ENCODE measurements at places on chromosomes 7 and 10. TPM values are rescaled to one million over a fixed set of nuclear protein-coding genes. Genes with fewer than 3 reads are reported as not detected.

GRCh38 chr7:121994625-121995410 lies 121.9 kb downstream of the PTPRZ1 start:
- peak; percentile 71 for DNase-seq
- H3K4me1 ChIP-seq = peaks cover 12% of the 10 kb centered on the region
- no peaks in the 10 kb centered on the region for H3K27me3 ChIP-seq
- H3K27ac ChIP-seq = peak overlapping the region; percentile 41

GRCh38 chr7:89021741-89022140 lies 226.2 kb upstream of the TEX47 start:
- no peak overlapping the region for H3K27ac ChIP-seq
- DNase-seq = no peak
- peaks cover 3% of the 10 kb centered on the region for H3K36me3 ChIP-seq
- H3K27me3 ChIP-seq = no peaks in the 10 kb centered on the region
- no peak overlapping the region for H3K4me3 ChIP-seq

- peaks cover 4% of the 10 kb centered on the region for H3K4me1 ChIP-seq
- H3K4me3 ChIP-seq = peak overlapping the region; percentile 69
- peaks cover 4% of the 10 kb centered on the region for H3K27me3 ChIP-seq
These were observed 62.9 kb upstream of the FAM171A1 start for GRCh38 chr10:15433850-15434537.

DNA sequence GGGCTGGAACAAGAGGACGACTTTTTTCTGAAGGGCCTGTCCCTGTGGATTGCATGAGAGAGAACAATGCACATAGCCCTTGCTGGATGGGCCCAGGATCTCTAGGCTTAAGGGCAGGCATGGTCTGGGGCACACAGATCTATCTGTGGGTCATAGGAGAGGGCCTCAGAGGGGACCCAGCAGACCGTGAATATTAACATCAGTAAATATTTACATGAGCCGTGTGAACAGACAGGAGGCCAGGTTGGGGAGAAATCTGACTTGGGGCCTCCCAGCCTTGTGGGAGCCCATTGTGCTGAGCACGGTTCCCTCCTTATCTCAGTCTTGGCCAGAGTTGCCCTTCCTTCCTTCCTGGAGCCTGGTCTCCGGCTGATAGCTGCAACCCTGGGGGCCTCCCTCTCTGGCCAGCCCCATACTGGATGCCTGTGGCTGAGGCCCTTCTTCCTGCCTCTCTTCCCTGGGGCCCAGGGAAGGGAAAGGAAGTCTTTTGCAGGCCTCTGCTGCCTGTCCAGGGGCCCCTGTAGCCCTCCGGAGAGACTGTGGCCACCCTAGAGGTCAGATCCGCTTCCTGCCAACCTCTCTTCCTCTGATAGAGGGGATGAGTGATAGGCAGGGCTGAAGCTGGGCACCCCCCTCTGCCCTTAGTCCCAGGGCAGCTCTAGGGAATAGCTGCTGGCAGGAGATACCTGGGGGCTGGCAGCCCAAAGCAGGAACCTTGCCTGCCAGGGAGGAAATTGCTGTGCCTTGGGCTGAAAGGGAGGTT lies 44.5 kb upstream of the TRIM8 start:
- H3K27ac ChIP-seq = no peak overlapping the region
- no peak for DNase-seq
- no peaks in the 10 kb centered on the region for H3K27me3 ChIP-seq
- no peaks in the 10 kb centered on the region for H3K36me3 ChIP-seq

- peaks cover 65% of the 10 kb centered on the region for H3K4me1 ChIP-seq
- peaks cover 100% of the 10 kb centered on the region for H3K27me3 ChIP-seq
- peak overlapping the region; percentile 43 for H3K4me3 ChIP-seq
- DNase-seq = peak; percentile 79
These were observed 7.9 kb upstream of the PAX2 start for GRCh38 chr10:100737355-100738054.

GRCh38 chr7:100783804-100784203 lies 43.5 kb downstream of the EPHB4 start:
- no peak overlapping the region for H3K4me3 ChIP-seq
- no peak for DNase-seq
- peaks cover 5% of the 10 kb centered on the region for H3K27me3 ChIP-seq
- no peaks in the 10 kb centered on the region for H3K36me3 ChIP-seq
- H3K4me1 ChIP-seq = peaks cover 12% of the 10 kb centered on the region

DNA sequence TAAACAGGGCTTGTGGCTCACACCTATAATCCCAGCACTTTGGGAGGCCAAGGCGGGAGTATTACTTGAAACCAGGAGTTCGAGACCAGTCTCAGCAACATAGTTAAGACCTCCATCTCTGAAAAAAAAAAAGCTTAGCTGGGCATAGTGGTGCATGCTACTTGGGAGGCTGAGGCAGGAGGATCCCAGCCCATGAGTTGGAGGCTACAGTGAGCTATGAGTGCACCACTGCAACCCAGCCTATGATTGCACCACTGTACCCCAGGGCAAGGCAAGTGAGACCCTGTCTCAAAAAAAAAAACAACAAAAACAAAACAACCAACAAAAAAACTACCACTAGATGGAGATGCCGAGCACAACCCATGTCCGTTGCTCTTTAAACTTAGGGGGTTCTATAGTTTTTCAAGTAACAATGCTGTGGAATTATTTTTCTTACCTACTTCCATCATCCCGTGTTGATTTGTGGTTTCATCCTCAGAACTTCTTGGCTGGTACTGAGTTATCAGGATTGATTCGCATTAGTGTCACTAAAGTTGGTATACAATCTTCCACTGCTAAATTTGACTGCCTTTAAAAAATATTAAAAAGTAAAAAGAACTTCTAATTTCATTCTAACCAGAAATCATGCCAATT lies 12.2 kb upstream of the REPIN1 start:
- no peak for DNase-seq
- H3K36me3 ChIP-seq = no peaks in the 10 kb centered on the region
- H3K4me1 ChIP-seq = peaks cover 19% of the 10 kb centered on the region
- H3K27me3 ChIP-seq = no peaks in the 10 kb centered on the region
- H3K27ac ChIP-seq = no peak overlapping the region
- no peak overlapping the region for H3K4me3 ChIP-seq

The STRIP2 gene
- total RNA-seq = 6.5 TPM

The TAS2R5 gene
- 0.90 TPM for total RNA-seq

The MYOF gene
- 1.4 TPM for total RNA-seq

The CRPPA gene
- 0.66 TPM for total RNA-seq

The TPK1 gene
- total RNA-seq = 2.7 TPM

The LRRC61 gene
- 27.7 TPM for total RNA-seq
